GM04503 (cell line): ENCODE measurements at places on chromosomes 6 and 20.

DNA sequence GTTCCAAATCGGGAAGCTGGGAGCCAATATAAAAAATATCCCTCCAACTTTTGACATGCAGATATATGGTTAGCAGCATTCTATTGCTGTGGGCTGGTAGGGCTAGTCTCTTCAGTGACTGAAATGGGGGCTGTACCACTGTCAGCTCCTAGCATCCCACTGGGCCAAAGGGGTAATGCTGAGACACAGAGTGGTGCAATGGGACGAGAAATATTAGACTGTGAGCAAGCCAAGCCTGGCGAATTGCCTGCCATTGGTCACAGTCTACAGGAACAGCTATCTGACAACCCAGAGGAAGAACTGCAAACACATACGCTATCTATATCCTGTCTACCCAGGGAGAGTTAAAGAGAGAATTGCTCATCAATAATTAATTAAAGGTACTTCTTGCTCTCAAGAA, 3.5 kb downstream of the SLC35F1 start:
- DNase-seq = no peak

DNA sequence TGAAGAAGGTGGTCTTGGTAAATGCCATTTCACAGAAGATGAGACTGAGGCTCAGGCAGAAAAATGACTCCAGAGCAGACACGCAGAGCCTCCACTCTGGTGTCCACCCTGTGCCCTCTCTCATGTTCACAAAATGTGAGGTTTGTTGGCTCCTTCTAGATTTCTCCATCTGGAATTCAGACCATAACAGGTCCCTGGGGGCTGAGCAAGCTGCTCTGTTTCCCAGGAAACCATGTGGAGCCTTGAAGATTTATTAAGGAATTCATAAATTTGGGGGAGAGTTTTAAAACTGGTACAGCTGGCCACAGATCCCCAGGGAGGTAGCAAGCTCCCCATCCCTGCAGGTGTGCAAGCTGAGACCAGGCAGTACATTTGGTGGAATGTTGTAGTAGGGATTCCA, 38.8 kb upstream of the SIRPA start:
- DNase-seq = peak; percentile 68

DNA sequence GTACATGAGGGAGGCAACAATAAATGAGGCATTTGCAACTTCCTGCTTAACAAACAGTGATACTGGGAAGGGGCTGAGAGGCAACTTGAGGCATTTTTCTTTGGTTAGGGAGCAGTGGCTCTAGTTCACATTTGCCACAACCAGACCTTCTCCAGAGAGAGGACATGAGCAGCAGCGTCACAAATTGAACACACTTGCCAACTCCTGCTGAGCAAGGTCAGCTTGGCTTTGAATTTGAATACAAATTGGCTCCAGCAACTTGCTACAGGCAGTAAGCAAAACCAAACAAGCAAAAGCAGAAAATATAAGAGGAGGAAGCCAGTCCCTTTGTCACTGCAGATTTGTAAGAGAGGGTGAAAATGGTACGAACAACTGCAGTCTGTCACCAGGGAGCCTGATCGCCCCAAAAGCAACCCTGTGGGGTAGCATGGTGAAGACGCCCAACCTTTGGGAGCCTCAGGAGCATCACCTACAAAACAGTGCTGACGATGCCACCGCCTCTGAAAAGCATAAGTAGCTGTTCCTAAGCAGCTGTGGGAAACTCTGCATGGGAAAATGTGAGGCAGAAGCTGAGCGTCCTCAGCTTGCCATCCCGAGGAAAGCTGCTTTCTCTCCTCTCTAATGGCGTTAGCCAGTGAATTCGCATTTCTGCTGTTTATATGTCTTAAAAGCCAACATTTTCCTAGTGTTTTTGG, 378.7 kb downstream of the RNGTT start:
- no peak for DNase-seq

DNA sequence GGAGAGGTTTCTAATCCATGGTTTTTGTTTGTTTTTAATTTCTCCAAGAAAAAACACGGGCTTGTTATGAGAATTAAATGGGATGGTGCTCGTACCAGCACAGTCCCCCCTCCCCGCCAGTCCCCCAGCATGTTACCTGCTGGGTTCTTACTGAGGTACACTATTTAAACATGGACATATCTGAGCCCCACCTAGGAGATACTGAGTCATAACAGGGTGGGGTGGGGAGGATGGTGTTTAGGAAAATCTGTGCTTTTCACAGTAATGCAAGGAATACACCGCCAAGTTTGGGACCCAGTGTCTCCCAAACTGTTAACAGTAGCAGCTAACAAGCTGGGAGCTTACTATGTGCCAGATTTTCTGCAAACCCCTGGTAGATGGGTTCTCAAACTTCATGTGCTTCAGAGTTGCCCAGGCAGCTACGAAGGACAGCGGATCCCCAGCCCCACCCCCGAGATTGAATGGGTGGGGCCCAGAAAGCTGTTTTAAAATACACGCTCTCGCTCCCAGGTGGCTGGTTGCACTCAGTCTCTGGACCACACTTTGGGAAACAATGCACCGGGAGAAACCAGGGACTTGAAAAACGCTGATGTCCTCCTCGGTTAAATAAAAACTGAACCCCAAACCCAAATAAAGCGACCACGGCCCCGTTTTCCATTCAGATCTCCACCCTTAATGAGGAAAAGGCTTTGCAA, 995 bp downstream of the ZFP64 start:
- peak; percentile 3 for DNase-seq

DNA sequence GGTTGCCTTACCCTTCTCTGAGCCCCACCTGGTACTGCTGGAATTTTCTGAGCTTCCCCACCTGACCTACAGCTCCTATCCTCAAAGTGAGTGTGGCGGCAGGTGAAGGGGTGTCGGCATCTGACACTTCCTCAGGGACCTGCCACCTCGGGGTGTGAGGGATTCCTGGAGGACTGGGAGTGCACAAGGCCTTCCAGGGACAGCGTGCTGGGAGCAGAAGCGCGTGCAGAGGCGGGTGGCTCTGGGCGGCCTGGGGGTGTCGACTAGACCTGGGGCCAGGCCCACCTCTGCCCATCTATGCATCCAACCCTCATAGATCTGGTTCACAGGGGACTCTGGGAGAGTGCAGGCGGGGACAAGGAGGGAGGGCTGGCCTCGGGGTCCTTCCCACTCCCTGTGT, 7.8 kb downstream of the DLGAP4 start:
- no peak for DNase-seq

GRCh38 chr20:9685011-9685410, 153.9 kb downstream of the PAK5 start:
- no peak for DNase-seq

DNA sequence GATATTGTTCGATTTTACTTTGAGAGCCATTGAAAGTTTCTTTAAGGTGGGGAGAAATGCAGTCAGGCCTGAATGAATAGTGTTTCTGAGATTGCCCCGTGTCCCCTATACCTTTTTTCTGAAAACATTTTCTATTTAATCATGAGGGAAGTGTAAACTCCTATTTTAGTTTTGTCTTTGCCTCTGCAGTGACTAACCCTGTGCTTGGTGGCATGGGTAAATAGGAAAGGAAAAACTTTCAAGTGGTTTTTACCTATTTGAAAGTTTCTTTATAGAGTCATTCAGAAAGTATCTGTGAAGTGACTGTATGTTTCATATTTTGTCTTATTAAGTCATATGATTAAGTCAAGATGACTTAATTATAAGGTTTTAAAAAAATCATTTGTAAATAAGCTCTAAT, 14.5 kb downstream of the SNRNP48 start:
- no peak for DNase-seq

DNA sequence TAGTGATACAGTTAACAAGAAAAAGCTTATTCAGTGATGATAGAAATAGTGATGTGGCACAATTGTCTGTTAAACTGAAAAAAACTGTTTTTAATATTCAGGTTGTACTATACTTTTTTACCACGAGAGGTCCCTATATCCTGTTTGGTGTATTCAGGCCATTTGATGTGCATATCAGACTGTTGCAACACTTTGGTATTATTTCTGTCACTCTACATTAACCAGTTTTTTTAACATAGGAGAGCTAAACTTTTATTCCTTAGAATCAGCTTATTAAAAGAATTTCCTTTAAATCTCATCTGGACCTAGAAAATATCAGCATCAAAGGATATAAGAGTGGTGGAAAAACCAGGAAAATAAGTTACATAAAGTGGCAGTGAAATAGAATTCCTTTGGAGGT, 36.8 kb downstream of the TSPYL4 start:
- no peak for DNase-seq

- DNase-seq = no peak
Observed at GRCh38 chr6:3290931-3291211, 32.1 kb downstream of the PSMG4 start.

DNA sequence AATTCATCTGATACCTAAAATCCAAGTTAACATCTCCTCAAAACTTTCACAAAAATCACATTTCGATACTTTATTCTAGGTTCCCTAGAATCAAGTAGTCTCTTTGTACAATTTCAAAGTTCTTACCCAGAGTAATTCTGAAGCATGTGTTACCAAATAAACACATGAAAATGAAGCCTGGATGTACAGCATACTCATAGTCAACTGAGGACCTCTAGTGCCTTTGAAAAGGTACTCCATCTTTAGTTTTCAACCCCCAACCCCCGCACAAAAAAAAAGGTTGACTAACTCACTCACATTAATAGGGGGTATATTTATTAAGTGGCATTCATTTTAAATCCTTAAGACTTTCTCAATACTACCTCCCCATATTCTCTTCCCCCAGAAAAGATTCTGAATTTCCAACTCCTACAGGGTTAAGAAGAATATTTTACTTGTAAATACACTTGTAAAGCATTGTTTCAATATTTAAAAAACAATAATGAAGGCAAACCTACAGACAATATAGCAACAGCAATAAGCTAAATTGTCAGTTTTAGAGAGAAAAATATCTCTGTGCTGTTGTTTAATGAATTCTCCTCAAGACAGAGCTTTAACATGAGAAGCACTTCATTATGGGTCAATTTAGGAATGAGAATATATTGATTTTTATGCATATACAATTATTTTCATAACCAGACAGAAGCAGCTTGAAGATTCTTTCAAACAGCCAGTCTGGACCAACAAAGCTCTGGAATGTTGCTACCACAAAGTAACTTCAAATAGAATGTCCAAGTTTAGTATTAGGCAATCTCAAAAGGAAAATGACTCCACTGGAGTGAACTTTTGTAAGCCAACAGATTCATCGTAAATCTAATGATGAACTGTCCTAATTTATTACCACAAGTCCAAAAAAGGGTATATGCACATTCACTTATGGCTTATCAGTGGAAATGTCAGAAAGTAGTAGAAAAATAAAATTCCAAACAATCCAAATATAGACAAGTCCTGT, 3.3 kb downstream of the PLN start:
- DNase-seq = peak; percentile 54

GRCh38 chr6:166381733-166382499, 824 bp downstream of the MPC1 start:
- DNase-seq = no peak

DNA sequence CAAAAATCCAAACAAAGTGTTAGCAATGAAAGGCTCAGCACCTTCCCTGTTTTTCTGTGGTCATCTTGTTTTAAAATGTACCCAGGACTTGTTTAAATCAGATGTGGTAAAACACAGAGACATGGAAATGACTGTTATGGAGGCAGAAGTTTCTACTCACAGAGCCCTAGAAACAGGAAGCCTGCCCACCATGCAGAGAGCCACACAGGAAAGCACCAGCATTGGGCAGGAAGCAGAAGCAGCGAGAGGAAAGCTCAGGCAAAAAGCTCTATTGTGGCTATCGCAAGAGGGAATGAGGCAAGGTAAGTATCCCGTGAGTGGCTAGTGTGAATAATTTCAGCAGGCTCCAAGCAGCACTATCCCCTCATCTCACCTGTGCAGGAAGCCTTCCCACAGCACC, 42.8 kb downstream of the GPR6 start:
- no peak for DNase-seq

- no peak for DNase-seq
Observed at GRCh38 chr20:62955519-62956386, 3.2 kb downstream of the SLC17A9 start.

DNA sequence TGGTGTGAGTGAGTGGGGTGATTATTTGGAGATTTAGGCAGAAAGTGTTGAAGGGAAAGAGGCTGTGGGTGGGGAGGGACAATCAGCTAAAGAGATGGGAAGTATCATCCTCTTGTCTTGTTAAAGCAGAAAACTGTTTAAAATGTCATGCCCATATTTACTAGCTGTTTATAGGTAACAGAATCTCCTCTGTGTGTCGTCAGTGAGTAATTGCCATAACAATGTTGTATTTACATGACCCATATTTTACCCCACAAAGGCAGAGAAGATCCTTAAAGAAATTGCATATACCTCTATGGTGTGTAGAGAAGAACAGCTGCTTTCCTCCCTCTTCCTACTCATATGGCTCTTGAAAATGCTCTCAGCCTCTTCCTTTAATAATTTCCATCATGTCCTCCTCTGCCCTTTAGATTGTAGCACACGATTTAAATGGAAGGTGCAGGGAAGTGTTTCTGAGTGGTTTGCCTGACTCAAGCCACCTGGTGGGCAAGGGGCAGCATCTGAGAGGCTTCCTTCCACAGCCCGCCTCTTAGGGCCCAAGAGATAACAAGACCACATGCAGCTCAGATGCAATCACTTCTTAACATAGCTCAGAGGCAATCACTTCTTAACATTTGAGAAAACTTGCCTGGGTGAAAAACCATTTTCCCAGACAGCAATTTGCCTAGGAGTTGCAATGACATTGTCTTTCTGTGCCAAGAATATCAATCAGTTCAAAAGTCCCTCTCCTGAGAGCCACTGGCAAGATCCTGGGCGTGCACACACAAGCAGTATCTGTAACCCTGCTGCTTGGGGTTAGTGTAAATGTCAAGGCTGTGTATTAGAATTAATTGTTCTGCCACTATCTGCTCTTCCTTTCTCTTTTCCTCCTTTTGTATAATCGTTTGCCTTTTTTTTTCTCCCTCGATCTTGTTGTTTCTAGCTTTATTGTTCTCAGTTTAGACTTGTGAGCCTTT, 44.1 kb upstream of the EDN1 start:
- no peak for DNase-seq

- no peak for DNase-seq
Observed at GRCh38 chr20:32819992-32820697, 391 bp downstream of the MAPRE1 start.

DNA sequence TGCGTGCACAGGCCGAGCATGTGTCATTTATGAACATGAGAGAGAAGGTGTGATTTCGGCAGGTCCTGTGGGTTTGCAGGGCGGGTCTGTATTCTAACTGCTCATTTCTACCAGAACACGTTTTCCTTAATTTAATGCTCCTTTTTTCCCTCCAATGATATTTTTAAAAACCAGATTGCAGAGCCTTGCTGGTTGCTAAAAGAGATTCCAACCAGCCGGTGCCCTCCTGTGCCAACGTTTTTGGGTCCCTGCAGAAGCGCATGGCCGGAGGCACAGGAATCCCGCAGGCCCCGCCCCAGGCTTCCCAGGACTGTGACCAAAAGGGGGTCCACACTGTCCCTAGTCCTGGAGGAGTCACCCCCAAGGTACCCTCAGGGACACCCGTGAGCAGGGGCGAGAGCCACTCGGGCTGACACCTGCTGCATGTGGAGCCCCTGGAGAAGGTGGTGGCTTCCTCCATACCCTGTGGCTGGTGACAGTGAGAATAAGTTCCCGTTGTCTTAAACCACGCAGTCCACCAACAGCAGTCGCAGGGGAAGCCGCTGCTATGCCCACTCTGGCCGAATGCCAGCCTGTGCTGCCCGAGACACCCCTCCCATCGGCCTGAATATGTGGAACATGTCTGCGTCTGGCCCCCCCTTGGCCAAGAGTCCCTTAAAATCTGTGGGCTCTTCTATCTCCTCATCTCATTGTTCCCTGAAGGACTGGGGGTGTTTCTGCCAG, 15.7 kb upstream of the NTSR1 start:
- DNase-seq = no peak
